ENCODE measurements at places on chromosomes 12 and 14.
A peak's percentile ranks its signal among the peaks of the same experiment; 100 is the strongest.

- DNase-seq = no peak
These were observed 69.7 kb downstream of the WDR20 start for GRCh38 chr14:102209224-102209966.

GRCh38 chr14:51248016-51248987 is 8.3 kb downstream of the TMX1 start:
- DNase-seq = peak; percentile 58

GRCh38 chr12:48279601-48280000 is 71.1 kb downstream of the ZNF641 start:
- DNase-seq = no peak

DNA sequence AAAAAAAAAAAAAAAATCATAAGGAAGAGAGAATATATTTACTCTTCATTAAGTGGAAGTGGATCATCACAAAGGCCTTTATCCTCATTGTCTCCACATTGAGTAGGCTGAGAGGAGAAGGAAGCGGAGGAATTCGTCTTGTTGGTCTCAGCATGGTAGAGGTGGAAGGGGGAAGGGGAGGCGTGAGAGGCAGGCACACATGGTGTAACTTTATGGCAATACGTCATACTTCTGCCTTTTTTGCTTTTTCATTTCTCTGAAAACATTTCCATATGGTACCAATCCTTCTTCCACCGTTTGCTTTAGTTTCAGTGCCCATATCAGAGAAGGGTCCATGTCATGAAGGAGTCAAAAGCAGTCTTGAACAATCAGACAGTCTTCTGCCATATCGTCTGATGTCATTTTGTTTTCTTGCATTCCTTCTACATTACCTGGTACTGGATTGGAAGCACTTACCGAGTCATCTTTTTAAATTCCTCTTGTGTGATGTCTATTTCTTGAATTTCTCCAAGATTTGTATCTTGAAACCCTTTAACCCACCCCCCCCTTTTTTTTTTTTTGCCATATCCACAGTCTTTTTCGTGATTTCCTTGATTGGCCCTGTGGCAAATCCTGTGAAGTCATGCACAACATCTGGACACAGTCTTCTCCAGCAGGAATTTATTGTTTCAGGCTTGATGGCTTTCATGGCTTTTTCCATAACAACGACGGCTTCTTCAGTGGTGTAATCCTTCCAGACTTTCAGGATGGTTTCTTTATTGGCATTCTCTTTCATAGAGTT is 8.9 kb downstream of the FUT8 start:
- peak; percentile 23 for DNase-seq

DNA sequence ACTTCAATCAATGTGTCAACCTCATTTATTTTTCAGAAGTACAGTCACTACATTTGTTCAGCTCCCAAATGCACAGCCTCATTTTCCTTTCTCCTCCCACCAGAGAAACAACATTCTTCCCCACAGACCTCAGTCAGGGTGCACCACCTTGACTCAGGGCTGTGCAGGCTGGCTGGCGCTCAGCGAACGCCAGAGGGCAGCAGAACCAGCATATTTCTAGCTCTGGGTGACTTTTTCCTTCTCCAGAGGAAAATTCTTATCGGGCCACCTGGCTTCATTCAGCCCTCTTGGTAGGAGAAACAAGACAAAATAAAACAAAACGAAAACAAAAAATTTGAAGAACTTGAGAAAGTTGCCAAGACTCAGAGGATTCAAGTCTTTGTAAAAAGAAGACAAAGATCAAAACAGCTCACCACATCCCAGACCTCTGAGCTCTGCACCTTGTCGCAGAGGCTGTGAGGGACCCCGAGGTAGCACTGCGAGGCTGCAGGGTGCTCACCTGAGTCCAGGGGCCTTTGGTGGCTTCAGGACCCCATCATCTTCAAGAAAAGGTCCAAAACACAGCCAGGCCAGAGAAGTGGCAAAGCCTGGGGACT is 33.7 kb downstream of the PAH start:
- peak; percentile 21 for DNase-seq

DNA sequence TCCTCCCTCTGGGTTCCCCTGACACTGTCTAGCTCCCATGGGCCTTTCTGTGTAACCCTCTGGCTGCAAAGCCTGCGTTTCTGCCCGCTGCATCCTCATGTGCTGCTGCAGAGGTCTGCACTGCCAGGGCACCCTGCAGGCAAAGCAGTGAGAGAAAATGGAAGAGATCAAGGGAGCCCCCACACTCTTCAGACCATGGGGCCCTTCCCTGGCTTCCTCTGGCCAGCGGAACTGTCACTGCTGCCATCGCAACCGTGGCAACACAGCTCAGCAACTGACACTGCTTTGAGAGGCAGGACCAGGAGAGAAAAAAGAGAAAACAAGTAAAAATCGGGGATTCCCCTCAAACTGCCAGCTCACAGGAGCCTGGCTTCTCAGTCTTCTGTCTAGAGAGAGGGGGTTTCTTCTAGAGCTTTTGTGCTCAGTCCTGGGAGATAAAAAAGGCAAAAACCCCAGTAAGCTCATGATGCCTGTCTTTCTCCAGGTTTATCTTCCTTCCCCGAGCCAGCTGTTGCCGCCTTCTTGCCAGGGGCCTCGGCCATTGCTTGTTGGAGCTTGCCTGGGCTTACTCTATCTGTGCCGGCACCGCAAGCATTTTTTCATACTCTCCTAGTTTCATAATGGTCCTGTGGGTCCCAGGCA is 38.9 kb downstream of the C14orf132 start:
- no peak for DNase-seq

GRCh38 chr14:103136388-103137271 is 13.4 kb downstream of the TNFAIP2 start:
- DNase-seq = peak; percentile 31

DNA sequence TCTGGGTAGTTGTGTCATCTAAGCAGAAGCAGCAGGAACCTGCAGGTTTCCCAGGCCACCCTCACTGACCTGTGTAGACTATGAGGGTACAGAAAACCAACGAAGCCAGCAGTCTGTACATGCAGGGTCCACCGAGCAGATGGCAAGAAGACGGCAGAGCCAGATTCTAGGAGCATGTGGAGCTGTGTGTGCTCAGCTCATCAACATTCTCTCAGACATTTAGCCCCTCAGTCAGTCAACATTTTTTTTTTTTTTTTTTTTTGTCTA is 7.3 kb upstream of the ASIC1 start:
- no peak for DNase-seq

DNA sequence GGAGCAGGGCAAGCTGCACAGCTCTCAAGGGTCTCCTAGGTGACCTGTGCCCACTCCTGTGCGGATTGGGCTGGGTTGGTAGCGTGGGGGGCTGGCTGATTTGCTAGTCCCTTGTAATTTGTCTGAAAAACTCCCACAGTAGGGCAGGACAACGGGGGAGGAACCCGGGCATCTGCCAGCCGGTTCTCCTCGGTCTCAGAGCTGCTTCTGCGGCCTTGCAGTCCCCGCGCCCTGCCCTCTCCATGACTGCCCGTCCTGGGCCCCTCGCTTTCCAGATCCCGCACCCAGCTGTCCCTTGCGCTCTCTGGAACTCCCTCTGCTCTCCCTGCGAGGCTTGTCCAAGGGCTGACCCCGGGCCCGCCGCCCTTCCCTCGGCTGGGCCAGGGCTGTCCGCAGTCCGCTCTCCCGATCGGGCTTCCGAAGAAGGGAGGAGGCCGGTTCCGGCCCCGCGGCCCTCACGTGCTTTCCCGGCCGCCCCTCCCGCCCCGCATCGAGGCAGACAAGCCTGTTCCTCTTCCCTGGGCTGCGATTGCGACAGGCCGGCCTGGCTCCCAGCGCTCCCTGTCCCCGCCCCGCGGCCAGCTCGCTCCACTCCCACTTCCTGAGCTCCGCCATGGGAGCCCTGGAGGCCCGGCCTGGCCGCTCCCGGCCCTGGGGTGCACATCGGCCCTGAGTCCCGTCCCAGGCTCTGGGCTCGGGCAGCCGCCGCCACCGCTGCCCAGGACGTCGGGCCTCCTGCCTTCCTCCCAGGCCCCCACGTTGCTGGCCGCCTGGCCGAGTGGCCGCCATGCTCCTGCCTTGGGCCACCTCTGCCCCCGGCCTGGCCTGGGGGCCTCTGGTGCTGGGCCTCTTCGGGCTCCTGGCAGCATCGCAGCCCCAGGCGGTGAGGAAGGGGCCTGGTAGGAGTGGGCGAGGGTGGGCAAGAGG is at the start of gene LTBR:
TSS of gene LTBR (plus strand) at position 591 of the 927 bp plus-strand sequence. CDS start at position 788, 197 bp downstream.
- DNase-seq = peak; percentile 67

DNA sequence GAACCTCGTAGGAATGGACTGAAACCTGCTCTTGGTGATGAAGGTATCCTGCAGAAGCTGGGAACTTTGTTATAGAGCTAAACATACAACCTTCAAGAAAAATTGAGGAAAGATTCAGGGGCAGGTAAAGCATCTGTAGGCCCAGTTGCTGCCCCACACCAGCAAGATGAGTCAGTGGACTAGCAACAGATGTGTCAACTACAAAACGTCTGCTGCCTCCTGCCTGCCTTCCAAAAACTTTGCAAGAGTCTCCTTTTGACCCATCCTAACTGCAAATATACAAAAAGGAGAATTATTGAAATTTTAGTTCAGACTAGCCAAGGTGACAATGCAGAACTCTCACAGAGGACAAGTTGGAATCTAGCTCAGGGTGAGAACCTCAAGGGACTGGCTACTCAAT is 60.9 kb upstream of the TMTC1 start:
- DNase-seq = no peak

DNA sequence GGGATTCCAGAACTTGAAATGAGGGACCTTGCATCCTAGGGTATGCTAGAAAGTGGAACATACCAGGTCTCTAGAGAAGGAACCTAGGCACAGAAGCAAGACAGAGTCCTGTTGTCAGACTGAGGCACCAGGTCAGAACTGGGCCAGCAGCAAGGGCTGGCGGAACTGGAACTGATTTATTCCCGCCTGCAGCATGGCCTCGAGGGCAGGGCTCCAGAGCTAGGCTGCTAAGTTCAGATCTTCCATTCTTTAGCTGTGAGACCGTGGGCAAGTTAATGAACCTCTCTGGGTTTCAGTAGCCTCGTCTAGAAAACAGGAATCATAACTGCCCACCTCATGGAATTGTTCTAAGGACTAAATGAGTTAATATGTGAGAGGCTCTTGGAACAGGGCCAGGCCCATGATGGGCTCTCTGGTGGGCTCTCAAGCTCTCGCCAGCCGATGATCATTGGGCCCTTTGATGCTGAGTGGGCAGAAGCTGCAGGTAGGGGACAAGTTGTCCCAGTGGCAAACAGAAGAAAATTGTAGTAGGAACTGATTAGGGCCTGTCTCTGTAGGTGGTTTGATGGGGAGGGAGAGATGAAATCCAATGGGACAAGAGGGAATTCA is 199.8 kb downstream of the ZFP36L1 start:
- DNase-seq = no peak

GRCh38 chr12:132194556-132194955 is 50.3 kb downstream of the NOC4L start:
- no peak for DNase-seq

GRCh38 chr12:67271976-67272375 is 2.8 kb downstream of the CAND1 start:
- no peak for DNase-seq

DNA sequence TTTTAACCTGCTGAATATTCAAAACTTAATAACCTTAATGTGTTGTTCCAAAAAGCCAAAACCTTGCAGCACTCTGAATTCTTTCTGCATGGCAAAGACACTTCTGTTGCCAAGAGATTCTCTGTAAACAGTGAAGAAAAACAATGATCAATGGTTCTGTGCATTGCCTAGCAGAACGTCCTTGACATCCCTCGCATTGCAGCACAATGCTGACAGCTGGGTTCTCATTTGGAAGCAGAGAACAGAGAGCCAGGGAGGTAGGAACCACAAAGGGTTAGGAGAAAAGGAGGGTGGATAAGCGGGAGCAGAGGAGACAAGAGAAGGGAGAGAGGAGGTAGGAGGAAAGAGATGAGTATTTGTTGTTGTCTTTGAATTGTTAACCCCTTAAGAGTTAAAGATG is 501.1 kb downstream of the NAV3 start:
- DNase-seq = no peak

Measured in hematopoietic multipotent progenitor cell treated with erythropoietin and hydrocortisone succinate and interleukin-3 and kit ligand, for 8 days (in vitro differentiated cells).